Suprapubic skin (tissue), 4 donors: ENCODE measurements at places on chromosomes 2 and 18.

- DNase-seq: no peak
Observed at GRCh38 chr2:27088634-27089033, 2.1 kb downstream of the KHK start.

- no peak for DNase-seq
Observed at GRCh38 chr2:57885742-57886141, 160.9 kb upstream of the VRK2 start.

DNA sequence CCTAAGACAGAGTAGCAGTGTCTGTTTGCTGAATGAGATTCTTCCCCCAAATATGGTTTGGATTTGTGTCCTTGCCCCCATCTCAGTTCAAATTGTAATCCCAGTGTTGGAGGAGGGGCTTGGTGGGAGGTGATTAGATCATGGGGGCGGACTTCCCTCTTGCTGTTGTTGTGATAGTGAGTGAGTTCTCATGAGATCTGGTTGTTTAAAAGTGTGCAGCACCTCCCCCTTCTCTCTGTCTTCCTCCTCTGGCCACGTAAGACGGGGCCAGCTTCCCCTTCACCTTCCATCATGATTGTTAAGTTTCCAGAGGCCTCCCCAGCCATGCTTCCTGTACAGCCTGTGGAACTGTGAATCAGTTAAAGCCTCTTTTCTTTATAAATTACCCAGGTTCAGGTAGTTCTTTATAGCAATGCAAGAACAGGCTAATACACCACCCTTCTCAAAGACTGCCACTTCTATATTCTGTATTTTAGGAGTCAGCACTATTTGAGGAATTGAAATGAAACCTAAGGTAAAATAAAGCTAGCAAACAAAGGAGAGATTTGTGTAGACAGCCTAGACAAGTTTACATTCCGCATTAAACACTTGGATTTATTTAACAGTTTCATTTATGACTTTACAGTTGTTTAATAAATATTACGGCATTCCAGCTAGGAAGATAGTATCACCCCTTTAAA, 21.6 kb downstream of the FBXO36 start:
- no peak for DNase-seq

DNA sequence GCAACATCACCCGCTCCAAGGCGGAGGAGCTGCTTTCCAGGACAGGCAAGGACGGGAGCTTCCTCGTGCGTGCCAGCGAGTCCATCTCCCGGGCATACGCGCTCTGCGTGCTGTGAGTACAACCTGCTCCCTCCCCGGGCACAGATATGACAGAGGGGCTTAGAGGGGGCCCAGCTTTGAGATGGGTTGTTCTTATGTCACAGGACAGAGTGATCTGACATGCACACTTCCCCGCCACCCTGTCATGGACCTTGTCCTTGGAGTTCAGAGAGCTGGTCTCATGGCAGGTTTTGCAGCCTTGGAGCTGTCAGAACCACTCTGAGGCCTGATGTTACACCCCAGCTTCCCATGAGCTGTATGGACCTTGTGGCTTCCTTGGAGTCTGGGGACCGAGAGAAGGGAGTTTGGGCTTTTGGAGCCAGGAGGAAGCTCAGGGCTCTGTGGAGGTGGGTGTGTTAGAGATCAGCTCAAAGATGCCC, 398 bp downstream of the INPP5D start:
- DNase-seq: peak; percentile 78

- DNase-seq: no peak
Observed at GRCh38 chr18:64119916-64120315, 29.0 kb downstream of the LINC00305 start.

DNA sequence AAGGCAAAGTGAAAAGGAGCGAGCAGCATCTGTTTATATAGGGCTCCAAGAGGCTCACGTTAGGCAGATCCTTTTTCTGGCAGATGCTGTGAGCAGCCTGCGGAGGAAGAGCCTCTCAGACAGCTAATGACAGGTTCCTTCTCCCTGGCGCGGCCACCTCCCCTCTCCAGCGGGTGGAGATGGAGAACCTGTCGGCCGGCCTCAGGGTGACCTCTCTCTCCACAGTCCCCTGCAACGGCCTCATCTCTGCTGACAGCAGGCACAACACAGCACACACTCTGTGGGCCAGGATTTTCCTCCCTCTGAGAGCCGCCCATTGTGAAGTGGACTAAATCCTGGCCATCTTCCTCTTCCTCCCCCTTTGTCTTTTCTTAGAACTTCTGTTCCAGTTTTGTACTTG, 119.8 kb downstream of the PRKCE start:
- peak; percentile 63 for DNase-seq

DNA sequence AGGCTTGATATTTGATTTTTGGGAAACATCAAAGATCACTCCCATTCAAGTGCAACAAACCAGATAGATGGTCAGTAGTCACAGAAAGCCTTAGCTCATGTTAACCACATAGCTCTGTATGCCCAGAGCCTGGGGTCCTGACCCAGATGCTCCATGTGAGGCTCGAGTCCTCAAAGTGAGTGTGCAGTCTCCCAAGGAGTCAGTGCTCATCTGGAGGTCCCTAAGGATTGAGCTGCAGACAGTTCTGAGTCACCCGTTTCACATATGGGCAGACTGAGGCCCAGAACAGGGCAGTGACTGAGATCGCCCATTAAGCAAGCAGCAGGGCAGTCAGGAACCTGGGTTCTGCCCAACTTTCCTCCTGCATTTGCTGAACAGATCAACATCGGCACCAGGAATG, 9.2 kb downstream of the TMEM37 start:
- DNase-seq: no peak

GRCh38 chr18:51108330-51108729, 78.3 kb downstream of the SMAD4 start:
- no peak for DNase-seq

DNA sequence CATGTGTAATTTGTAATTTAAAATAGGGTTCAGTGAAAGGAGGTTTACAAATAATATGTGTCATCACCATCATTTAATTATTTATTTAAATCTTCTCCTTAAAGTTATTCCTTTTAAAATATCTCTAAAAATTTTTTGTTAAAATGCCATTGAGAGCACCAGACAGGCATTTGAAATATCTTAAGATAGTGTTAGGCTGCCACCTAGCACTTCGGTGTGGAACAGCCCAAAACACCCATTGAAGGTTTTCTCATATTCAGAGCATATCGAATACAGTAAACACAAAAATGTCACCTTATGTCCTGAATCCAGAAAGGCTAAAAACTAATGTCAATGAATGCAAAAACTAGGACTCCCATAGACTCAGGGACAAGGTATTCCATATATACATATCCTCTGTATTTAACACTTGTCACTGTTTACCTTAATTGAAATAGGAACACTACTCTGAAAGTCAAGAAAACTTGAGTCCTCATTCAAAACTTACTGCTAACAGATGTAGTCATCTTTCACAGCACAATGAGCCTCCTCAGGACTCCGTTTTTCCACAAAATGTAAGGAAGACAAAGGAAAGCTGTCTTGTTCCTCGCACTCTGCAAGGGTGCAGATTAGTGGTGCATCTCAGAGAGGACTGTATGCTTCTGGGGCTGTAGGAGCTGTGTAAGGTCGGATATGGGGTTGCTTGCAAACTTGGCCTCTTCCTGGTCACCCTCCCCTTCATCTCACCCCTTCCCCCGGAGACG, 329.5 kb downstream of the PAX3 start:
- no peak for DNase-seq

DNA sequence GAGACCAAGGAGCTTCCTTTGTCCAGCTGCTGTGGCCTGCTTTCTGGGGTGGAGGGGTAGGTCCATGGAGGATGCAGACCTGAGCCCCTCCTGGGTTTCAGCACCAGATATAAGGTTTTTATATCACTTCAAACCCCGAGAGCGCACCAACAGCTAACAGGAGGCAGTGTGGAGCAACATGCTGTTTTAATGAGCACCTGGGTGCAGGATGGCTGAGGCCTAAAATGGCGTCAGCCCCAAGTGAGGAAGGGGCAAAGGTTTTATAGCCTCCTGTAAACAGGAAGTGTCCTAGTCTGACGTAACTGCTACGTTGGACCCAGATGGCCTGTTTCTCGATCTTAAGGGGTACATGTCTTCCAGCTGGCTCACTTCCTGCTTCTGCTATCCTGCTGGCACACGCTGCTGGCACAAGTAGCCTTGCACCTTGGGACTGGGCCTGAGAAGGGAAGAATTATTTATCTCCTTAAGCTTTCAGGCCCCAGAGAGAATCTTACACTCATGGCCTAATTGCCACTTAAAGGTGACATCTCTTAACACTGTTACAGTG, 11.4 kb upstream of the REG1B start:
- no peak for DNase-seq

DNA sequence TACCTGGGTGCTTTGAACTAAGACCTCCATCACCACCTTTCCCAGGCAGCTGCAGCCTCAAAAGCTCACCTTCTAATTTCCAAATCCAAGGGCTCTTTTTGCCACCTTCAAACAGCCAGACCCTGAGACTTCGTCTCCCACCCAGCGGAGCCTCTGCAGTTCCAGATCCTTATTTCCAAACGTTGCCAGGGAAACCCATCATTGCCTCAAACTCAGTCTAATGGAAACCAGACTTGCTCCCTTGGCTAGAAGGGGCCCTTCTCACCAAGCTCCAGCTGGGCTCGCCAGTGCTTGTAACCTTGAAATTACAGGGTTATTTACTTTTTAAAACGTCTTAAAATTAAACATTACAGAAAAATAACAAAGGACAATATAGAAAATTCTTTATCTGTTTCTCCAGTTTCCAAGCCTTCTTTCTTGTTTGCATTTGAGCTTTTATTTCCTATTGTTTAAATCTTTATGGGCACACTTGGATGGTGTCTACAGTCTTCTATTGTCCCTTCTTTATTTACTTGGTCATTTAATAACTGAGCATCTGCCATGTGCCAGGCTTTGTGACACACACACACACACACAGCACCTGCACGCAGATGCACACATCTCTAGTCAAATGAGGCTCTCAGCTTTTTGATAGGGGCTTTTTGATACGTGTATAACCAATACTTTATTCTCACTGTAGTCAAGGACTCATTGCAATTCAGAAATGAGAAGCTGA, 36.1 kb downstream of the TRPM8 start:
- no peak for DNase-seq

DNA sequence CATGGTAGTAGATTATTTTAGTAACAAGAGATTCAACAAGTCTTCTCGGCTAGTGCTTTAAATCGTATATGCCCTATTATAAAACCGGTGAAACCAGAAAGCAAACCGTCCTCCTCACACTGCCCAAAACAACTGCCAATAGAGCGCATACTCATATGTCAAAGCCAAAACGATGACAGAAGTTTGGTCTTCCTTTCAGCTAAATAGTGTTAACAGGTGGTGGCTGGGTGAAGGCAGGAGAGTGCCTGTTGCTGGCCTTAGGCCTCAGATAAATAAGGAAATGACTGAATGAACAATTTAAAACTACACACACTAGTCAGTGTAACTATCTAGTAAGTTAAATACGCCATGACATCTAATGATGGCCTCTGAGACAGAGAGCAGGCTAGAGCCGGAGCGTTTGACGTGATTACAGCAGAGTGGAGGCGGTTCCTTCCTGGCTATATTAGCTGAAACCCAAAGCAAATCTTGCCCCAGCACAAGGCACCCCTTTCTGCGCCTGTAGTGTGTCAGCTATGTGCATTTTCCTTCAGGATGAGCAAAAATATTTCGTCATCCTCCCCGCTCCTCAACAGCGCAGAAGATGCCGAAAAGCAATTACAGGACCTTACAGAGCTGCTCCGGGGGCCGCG, 1.6 kb downstream of the LONRF2 start:
- DNase-seq: no peak

DNA sequence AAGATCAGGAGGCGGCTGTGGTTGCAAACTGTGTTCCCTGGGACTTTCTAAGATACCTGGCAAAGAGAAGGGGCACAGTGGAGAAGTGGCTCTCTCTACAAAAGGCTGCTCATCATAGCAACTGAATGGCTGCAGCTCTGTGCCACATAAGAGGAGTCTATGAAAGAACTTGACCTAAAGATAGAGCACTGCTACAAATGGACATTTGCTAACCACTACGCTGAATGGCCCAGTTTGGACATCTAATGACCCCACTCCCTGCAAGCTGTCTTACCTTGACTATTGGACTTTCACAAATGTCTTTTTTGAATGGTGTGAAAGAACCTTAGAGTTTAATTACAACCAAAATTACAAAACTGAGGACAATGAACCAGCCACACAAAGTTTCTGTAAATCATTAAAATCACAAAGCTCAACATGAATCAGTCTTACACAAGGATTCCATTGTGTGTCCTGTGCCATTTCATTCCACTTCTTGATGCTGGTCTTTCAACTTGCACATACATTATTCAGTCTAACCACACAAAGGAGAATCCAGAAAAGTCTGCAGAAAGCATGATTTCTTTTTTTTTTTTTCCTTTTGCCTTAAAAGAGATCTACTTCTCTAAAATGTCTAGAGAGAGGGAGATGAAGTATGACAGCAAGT, 154.0 kb downstream of the LAMA1 start:
- DNase-seq: no peak

- no peak for DNase-seq
Observed at GRCh38 chr18:35756506-35757117, 175.1 kb downstream of the GALNT1 start.

DNA sequence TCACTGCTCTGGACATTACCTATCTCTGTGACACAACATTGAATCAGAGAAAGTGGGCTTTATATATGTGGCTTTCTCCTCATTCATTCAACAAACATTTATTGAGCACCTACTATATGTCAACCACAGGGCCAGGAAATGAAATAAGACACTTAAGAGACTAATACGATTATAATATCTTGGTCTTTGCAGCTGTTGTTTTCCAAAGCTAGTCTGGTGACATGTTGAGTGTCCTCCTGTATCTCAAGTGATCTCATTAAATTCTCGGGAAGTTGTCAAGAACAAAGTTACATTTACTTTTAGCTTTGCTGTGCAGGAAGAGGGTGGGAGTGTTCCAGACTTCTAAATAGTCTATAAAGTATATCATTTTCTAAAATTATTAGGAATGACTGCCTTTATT, 164.6 kb upstream of the SP5 start:
- no peak for DNase-seq

- DNase-seq: no peak
Observed at GRCh38 chr2:128784626-128785306, 466.1 kb upstream of the HS6ST1 start.

DNA sequence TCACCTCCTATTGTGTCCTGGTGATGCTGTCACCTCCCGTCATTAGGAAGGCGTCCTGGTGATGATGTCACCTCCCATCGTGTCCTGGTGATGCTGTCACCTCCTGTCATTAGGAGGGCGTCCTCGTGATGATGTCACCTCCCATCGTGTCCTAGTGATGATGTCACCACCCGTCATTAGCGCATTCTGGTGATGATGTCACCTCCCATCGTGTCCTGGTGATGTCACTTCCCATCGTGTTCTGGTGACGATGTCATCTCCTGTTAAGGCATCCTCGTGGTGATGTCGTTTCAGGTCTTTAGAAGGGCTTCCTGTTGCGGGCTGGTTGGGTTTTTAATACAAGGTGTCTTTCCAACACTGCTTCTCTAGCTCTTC, 40.7 kb downstream of the CTDP1 start:
- DNase-seq: no peak

GRCh38 chr2:124187948-124188347, 162.9 kb downstream of the CNTNAP5 start:
- DNase-seq: no peak
